ENCODE measurements at places on chromosomes 11 and 22. TPM values are rescaled to one million over a fixed set of nuclear protein-coding genes. Genes with fewer than 3 reads are reported as not detected.
A peak's percentile ranks its signal among the peaks of the same experiment; 100 is the strongest.

DNA sequence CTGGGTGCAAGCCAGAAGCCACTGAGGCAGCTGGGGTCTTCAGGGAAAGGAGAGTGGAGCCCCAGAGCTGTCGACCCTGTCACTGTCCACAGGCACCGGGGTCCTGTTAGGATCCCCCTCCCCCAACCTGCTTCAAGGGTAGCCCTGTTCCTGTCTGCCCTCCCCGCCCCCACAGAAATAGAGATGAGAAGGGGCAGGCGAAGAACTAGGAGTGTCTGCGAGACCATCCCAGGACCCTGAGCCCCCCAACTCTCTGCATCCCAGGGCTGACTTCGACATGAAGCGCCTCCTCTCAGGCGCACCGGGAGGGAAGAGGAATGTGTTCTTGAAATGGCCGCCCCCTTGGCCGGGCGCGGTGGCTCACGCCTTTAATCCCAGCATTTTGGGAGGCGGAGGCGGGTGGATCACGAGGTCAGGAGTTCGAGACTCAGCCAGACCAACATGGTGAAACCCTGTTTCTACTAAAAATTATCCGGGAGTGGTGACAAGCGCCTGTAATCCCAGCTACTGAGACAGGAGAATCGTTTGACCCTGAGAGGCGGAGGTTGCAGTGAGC lies 607 bp upstream of the ZNF70 start:
- H3K4me1 ChIP-seq, result peaks cover 7% of the 10 kb centered on the region
- H3K4me3 ChIP-seq, result peak overlapping the region; percentile 87
- H3K27ac ChIP-seq, result peak overlapping the region; percentile 68
- no peak for DNase-seq

DNA sequence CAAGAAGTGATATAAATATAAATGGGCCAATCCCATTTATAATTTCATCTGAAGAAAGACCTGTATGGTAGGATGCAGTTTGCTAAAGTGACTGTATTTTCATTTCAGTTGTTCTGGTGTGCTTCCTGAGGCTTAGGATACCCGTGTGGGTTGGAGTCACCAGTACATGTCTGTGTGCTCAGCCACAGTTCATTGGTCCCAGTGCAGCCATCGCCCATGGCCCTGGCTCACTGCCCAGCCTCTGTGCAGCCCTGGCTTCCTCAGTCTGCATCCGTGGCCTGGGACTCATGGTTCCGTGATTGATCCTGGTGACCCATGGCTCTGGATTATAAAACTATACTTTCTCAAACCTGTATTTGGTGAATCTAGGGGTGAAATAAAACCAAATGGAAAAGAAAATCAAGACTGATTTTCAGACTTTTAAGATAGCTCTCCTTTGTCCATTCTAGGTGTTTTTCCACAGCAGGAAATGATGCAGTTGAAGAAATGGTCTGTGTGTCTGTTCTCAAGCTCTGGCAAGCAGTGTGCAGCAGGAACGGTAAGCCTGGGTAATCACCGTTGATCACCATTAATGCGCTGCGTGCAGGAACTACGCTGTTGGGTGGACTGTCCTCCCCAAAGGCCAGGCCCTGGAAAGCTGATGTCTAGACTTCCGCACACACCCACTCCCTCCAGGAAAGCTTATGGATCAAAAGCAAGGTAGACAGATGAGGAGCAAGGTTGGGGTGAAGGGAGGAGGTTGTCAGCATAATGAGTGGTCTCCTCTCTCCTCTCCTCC lies 27.2 kb downstream of the TTC12 start:
- H3K4me3 ChIP-seq, result no peak overlapping the region
- H3K4me1 ChIP-seq, result no peaks in the 10 kb centered on the region
- H3K27ac ChIP-seq, result no peak overlapping the region
- H3K27me3 ChIP-seq, result no peaks in the 10 kb centered on the region
- no peaks in the 10 kb centered on the region for H3K36me3 ChIP-seq

DNA sequence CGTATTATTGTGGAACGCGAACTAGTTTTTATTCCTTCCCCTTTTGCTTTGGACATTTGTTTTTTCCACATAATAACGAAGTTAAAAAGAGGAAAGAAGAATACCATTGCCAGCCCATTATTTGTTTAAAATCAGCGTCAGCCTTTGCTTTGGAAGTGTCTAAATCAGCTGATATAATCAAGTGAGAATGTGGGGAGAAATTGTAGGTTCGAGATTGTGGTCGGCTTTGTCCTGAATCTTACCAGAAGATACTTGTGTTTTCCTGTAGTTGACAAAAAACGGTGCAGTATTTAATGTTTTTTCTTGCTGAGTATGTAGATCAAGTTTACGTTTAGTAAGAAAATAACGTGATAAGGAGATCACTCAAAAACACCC lies 935 bp downstream of the ZNF143 start:
- H3K4me3 ChIP-seq, result peak overlapping the region; percentile 83
- H3K27me3 ChIP-seq, result no peaks in the 10 kb centered on the region
- no peak for DNase-seq
- H3K36me3 ChIP-seq, result peaks cover 5% of the 10 kb centered on the region
- H3K27ac ChIP-seq, result peak overlapping the region; percentile 95

DNA sequence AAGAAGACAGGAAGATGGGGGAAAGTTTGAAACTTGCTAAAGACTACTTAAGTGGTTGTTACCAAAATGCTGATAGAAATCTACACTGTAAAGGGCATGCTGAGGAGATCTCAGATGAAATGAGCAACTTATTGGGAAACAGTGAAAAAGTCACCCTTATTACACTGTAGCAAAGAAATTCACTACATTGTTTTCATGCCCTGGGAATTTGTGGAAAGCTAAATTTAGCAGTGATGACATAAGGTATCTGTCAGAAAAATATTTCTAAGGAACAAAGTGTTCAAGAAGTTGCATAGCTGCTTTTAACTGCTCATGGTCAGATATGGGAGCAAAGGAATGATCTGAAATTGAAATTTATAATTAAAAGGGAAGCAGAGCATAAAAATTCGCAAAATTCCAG lies 702.4 kb upstream of the LRRC4C start:
- no peak overlapping the region for H3K4me3 ChIP-seq
- DNase-seq, result no peak
- H3K27me3 ChIP-seq, result no peaks in the 10 kb centered on the region
- no peak overlapping the region for H3K27ac ChIP-seq

- H3K4me1 ChIP-seq, result peaks cover 100% of the 10 kb centered on the region
- H3K4me3 ChIP-seq, result peak overlapping the region; percentile 34
- peak; percentile 51 for DNase-seq
- H3K27ac ChIP-seq, result peak overlapping the region; percentile 93
- H3K36me3 ChIP-seq, result peaks cover 54% of the 10 kb centered on the region
Observed at GRCh38 chr11:64858467-64859263, 14.2 kb upstream of the CDC42BPG start.

DNA sequence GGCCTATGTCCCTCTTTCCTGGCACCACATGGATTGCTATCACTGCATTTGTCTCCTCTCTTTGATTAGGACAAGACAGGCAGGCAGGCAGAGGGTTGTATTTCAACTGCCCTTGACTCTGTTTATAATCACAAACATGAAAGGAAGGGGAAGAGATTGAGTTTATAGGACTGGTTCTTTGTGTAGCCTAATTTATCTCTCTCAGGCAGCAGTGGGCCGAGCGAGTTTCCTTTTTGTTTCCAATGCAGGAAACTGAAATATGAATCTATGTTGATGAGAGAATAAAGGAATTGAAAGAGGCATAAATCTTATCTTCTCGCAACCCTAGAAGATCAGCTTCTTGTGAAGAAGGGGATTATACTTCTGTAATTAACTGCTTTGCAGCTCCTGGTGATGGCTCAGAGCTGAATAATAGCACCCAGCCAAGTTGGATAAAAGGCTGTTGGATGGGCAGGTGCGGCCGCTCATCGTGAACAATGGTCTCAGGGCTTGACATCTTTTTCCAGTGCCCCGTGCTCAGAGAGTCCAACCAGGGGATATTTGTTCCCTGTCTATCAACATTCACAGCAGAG lies 80.6 kb upstream of the SYT13 start:
- no peak for DNase-seq
- peaks cover 8% of the 10 kb centered on the region for H3K4me1 ChIP-seq
- H3K36me3 ChIP-seq, result no peaks in the 10 kb centered on the region
- H3K27me3 ChIP-seq, result no peaks in the 10 kb centered on the region
- no peak overlapping the region for H3K4me3 ChIP-seq

GRCh38 chr22:42716221-42716620 lies 4.4 kb downstream of the A4GALT start:
- H3K4me3 ChIP-seq, result no peak overlapping the region
- H3K36me3 ChIP-seq, result no peaks in the 10 kb centered on the region
- DNase-seq, result no peak
- H3K27ac ChIP-seq, result no peak overlapping the region
- H3K27me3 ChIP-seq, result peaks cover 72% of the 10 kb centered on the region

The POTEH gene
- total RNA-seq, result not detected
